ENCODE measurements at places on chromosomes 5 and 9.

- no peak for DNase-seq
Measured at GRCh38 chr5:174430940-174431339, 293.4 kb upstream of the MSX2 start.

- no peak for DNase-seq
Measured at GRCh38 chr5:71932655-71933338, 174.5 kb upstream of the MAP1B start.

- DNase-seq: no peak
Measured at GRCh38 chr9:85978496-85978895, 37.5 kb downstream of the NAA35 start.

GRCh38 chr9:132864691-132865090 lies 13.4 kb downstream of the AK8 start:
- no peak for DNase-seq

- no peak for DNase-seq
Measured at GRCh38 chr9:104866191-104866590, 61.8 kb downstream of the ABCA1 start.

DNA sequence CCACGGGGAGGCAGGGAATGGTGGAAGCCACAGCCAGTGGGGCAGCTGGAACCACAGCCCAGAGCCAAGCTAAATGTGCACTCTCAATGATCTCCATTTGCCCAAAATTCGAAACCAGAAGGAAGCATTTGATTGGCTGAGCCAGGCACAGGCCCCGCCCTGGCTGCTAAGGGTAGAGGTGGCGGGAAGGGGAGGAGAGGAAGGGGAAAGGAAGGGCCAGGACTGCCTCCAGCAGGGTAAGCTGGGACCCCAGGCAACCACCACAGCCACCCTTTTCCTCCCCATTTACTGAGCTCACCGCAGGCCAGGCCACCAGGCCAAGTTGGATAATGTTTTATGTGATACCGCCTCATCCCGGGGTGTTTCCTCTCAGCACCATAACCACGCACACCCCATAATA lies 100.3 kb upstream of the RAPGEF1 start:
- DNase-seq: no peak

DNA sequence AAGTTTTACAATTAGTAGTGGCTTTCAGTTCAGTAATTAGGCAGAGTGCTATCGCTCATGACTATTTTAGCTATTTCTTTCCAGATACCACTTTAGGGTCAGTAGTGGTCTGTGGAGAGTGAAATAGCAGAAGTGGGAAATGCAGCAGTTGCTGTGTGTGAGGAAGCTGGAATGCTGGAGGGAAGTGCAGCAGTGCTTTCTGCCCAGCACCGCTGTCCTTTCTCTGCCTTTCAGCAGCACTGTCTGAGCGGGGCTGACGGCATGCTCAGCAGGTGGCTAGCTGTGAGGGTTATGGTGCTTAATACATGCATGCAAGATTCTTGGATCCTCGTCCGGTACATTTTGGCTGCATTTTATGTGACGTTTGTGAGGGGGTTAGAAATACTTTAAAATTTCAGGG lies 213.9 kb downstream of the PBX3 start:
- no peak for DNase-seq

GRCh38 chr9:106878934-106879333 lies 16.0 kb downstream of the ZNF462 start:
- DNase-seq: no peak

GRCh38 chr9:16645970-16646369 lies 224.5 kb downstream of the BNC2 start:
- DNase-seq: no peak

- DNase-seq: no peak
Measured at GRCh38 chr5:71623221-71623794, 36.2 kb downstream of the MCCC2 start.

- DNase-seq: no peak
Measured at GRCh38 chr5:96648023-96648422, 14.2 kb upstream of the CAST start.

- DNase-seq: no peak
Measured at GRCh38 chr5:67315082-67315989, 118.7 kb upstream of the CD180 start.

- DNase-seq: no peak
Measured at GRCh38 chr5:141330299-141331080, at the start of gene PCDHGA1. TSS of gene PCDHGA1 (plus strand) at chr5:141330514.

GRCh38 chr5:90767710-90768109 lies 209.1 kb downstream of the ADGRV1 start:
- DNase-seq: no peak

- no peak for DNase-seq
Measured at GRCh38 chr9:93207326-93207814, 23.4 kb downstream of the WNK2 start.

GRCh38 chr5:115317320-115317719 lies 20.9 kb upstream of the CCDC112 start:
- DNase-seq: no peak

- no peak for DNase-seq
Measured at GRCh38 chr9:92055624-92056023, 59.6 kb downstream of the SPTLC1 start.

GRCh38 chr9:72401396-72401795 lies 36.4 kb upstream of the ZFAND5 start:
- DNase-seq: no peak

DNA sequence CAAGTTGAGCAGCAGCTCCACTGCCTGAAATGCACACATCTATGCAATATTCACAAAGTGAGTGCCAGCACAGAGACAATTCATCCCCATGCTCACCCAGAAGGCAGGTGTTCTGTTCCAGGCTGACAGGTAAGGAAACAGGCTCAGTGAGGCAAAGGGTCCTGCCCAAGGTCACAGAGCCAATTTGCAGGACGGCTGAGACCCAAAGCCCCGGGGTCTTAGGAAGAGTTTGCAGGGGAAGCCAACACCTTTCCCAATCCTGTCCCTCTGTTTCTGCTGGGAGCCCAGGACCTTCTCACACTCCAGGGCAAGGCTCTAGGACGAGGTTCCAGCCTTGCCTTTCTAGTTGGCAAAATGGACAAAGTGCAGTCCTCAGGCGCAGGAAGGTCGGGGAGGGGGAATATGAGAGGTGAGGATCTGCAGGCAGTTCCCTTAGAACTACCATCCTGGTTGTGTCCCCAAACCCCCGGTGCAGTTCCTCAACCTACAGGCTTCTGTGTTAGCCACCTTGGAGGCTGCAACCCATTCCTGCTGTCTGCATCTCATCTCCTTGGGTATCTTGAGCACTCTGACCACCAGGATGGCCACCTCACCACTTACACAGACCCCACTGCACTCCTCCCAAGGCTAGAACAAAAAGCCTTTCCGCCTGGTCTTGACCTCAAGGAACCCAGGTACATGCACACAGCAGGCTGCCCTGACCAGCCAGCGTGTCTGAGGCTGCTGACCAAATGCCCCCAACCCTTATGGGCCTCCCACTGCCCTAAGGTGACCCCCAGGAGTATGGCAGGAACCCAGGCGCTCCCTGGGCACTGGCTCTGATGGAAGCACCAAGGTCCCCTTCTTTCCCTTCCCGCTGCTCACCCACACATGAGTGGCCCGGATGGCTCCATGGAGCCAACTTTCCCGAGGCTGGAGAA lies 1.9 kb upstream of the BRD3 start:
- DNase-seq: no peak

DNA sequence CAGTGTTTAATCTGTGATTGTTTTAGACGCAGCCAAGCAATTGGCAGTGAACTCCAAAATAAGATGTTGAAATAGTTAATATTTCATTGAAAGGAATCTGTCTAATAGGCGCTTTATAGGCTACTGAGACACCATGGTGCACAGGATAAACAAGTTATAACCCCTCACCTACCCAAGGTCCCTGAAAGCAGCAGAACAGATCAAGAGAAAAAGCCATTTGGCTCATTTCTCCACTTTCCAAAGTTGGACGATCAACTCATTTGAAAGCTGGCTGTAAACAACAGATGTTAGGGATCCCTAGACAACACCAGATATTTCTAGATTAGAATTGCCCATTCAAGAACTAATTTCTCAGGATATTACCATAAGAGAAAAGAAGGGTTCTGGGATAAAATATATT lies 4.9 kb downstream of the PUM3 start:
- no peak for DNase-seq

- DNase-seq: no peak
Measured at GRCh38 chr9:12133416-12133815, 559.8 kb upstream of the TYRP1 start.

- no peak for DNase-seq
Measured at GRCh38 chr5:135154197-135154596, 120.2 kb upstream of the PITX1 start.

DNA sequence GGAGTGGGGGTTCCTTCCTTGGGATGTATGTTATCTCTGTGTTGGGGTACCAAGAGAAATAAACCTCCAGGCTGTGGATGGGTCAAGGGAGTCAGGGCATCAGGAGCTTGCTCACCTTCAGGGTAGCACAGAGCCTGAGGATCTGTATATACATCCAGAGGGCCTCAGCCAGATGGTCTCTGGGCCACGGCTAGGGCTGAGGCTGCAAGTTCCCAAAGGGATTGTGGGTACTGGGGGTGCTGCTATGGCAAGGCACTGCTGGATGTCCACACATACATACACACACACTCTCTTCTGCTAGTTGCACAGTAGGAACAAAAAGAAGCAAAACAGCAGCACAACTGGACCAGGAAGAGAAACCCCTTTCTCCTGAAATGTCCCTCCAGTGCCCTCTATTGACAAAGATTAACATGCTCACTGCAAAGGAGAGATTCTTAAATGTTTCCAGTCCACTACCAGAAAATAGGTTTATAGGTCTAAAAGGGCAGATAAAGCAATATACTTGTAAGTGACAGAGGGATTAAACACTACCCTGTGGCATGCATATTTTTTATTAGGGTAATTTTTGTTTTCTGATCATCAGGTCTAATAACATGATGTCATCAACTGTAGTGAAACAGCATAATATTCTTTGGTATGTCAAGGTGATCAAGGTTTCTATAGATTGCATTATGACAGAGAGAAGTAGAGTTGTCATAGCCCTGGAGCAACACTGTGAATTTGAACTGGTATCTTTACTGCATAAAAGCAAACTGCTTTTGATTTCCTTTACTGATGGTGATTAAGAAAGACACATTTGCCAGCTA lies 56.3 kb upstream of the KCNN2 start:
- no peak for DNase-seq

- DNase-seq: no peak
Measured at GRCh38 chr5:172266071-172266675, 17.4 kb downstream of the UBTD2 start.

GRCh38 chr5:59327191-59327980 lies 566.1 kb downstream of the PDE4D start:
- no peak for DNase-seq

GRCh38 chr9:69805962-69806515 lies 14.6 kb upstream of the CFAP95 start:
- DNase-seq: no peak

Measured in stimulated activated CD8-positive, alpha-beta memory T cell treated with anti-CD3 and anti-CD28 coated beads, Interleukin-15, amount 100 ng/mL, for 24 hours (primary cell).